ENCODE measurements at places on chromosomes 16 and 17. TPM values are rescaled to one million over a fixed set of nuclear protein-coding genes. Genes with fewer than 3 reads are reported as not detected.
A peak's percentile ranks its signal among the peaks of the same experiment; 100 is the strongest.

SHBG gene
- total RNA-seq: 2.0 TPM

DRC7 gene
- total RNA-seq: 0.69 TPM

ESRP2 gene
- total RNA-seq: 65.6 TPM

DNA sequence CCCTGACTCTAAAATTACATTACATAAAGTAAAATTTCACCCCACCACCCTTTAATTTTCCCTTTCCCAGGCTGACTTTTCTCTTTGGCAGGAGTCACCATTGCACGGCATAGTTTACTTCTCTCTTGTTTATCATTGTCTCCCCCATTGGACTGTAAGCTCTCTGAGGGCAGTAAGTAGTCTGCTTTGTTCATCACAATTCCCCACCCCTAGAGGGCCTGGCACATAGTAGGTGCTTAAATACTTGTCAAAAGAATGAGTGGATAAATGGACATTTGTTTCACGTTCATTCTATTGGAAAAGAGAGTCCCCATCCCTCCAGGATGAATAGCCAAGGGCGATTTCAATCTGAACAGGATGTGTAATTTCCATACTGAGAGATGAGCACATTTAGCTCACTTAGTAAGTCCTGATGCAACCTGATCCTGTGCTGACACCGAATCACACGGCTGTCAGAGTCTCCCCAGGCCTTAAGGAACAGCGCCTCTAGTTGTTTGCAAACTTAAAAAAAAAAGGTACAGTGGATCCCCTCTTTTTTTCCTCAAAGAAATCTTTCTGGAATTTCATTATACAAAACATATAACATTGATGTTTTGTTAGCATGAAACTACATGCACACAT, 54.0 kb downstream of the AKAP1 start:
- H3K4me3 ChIP-seq: no peak overlapping the region
- H3K27me3 ChIP-seq: peaks cover 6% of the 10 kb centered on the region
- H3K4me1 ChIP-seq: peaks cover 17% of the 10 kb centered on the region
- no peak overlapping the region for H3K27ac ChIP-seq
- DNase-seq: no peak

DNA sequence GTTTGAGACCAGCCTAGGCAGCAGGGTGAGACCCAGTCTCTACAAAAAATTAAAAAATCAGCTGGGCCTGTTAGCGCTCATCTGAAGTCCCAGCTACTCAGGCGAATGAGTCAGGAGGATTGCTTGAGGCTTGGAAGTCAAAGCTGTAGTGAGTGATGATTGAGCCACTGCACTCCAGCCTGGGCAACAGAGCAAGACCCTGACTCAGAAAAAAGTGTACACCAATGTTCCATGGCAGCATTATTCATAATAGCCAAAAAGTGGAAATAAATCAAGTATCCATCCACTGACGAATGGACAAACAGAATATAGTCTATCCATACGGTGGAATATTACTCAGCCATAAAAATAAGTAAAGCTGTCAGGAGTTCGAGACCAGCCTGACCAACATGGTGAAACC, 2.6 kb downstream of the NMRAL1 start:
- H3K27ac ChIP-seq: no peak overlapping the region
- no peak for DNase-seq
- H3K36me3 ChIP-seq: peaks cover 6% of the 10 kb centered on the region
- no peaks in the 10 kb centered on the region for H3K27me3 ChIP-seq
- H3K4me3 ChIP-seq: peak overlapping the region; percentile 31

DNA sequence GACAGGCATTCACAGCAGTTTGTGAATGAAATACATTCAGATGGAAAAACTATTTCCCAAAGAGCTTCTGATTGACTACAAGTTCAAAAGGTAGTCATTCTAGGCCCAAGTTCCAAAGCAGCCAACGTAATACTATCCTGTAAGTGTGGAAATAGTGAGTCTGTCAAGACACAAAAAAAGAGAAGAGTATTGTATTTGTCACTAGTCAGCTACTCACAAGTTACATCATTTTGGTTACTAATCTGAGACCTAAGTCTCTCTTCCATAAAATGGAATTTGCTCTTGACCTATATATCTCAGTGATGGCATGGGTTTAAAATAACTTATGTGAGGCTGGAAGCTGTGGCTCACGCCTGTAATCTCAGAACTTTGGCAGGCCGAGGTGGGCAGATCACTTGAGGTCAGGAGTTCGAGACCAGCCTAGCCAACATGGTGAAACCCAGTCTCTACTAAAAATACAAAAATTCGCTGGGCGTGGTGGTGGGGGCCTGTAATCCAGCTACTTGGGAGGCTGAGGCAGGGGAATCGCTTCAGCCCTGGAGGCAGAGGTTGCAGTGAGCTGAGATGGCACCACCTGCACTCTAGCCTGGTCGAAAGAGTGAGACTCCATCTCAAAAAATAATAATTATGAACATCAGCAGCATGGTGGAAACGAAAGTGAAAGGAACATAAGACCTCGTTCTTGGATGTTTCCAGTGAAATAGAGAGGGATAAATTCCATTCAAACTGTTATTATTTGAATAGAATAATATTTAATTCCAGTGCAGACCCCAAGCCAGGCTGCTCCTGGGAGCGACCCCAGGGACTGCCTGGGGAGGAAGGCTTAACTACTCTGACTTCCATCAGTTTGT, 2.9 kb downstream of the CMC2 start:
- H3K27me3 ChIP-seq: no peaks in the 10 kb centered on the region
- no peak overlapping the region for H3K27ac ChIP-seq
- H3K36me3 ChIP-seq: peaks cover 9% of the 10 kb centered on the region
- DNase-seq: no peak
- no peak overlapping the region for H3K4me3 ChIP-seq

DNA sequence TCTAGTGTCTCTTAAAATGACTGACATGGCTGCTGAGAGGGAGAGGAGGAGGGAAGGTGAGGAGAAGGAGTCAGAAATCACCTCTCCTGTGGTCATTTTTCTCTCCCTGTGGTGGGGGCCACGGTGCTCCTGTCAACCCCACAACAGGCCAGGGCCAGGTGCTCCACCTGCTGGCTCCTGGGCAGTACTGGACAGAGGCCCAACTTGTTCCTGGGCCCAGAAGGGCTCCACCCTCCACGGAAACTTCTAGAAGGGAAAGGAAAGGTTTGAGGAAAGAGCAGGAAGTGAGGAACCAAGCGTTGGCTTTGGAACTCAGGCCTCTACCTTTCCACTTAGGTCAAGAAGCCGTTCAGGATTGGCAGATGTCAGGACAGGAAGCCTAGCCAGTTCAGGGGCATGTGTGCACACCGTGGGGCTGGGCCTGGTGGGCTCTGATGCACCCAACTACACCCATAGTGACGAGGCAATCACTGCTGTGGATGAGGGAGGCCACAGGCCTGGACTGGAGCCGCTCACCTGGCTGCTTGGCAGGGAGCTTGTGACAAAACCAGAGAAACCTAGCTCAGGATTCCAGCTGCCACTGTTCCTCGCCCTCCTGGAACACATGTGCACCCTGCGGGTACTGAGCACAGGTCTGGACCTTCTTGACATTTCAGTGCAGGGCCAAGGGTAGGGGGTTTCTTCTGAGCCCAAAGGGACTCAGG, 36.1 kb downstream of the WNT3 start:
- no peak overlapping the region for H3K27ac ChIP-seq
- no peaks in the 10 kb centered on the region for H3K36me3 ChIP-seq
- H3K4me1 ChIP-seq: peaks cover 29% of the 10 kb centered on the region
- H3K4me3 ChIP-seq: no peak overlapping the region
- no peak for DNase-seq

DNA sequence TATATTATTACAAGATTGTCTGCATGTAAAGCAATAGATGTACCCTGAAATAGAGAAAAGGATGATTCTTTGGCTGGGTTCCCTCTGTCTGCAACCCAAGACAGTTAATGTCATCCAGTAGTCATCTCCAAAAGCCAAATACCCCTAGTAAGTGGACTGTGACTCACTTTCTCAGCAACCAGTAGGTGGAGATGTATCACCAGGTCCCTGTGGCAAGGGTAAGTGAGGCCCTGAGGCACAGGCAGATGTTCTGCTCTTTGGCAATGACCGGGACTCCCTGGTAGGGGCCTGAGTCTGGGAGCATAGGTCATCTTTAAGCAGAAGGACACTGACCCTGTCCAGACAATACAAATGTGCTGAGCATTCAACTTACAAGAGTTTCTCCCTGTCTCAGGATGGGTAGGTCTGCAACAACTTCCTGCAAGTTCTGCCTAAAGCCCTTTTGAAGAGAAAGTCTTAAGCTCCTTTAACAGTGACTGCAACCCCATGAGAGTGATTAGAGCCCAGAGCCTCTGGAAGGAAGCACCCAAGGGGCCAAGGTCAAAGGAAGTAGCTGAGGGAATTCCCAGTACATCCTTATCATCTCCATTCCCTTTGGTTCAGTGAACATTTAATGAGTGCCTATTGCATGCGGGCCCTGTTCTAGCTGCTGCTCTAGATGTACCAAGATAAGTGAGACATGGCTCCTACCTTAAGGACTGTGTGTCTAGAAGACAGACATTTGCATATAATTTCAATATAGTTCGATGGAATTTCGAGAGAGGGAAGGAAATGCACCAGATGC, 31.9 kb downstream of the PMP22 start:
- no peak overlapping the region for H3K27ac ChIP-seq
- H3K4me3 ChIP-seq: no peak overlapping the region
- no peak for DNase-seq
- H3K36me3 ChIP-seq: no peaks in the 10 kb centered on the region
- H3K4me1 ChIP-seq: peaks cover 3% of the 10 kb centered on the region

DNA sequence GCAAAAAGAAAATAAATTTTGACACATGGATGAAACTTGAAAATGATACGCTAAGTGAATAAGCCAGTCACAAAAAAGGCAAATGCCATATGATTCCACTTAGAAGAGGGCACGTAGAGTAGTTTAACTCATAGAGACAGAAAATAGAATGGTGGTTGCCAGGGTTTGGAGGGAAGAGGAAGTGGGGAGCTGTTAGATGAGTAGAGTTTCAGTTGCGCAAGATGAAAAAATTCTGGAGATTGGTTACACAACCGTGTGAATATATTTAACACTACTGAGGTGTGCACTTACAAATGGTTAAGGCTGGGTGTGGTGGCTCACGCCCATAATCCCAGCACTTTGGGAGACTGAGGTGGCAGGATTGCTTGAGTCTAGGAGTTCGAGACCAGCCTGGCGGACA, 93.4 kb upstream of the TMEM132E start:
- no peak for DNase-seq
- H3K36me3 ChIP-seq: no peaks in the 10 kb centered on the region
- no peak overlapping the region for H3K4me3 ChIP-seq
- no peaks in the 10 kb centered on the region for H3K4me1 ChIP-seq
- peaks cover 63% of the 10 kb centered on the region for H3K27me3 ChIP-seq
- no peak overlapping the region for H3K27ac ChIP-seq

Data from type B pancreatic cell (in vitro differentiated cells).